ENCODE measurements at places on chromosomes 7 and 10.

GRCh38 chr10:88728107-88728763 is 22.2 kb downstream of the LIPK start:
- DNase-seq, result no peak

GRCh38 chr7:47954231-47954911 is 6.1 kb upstream of the PKD1L1 start:
- no peak for DNase-seq

DNA sequence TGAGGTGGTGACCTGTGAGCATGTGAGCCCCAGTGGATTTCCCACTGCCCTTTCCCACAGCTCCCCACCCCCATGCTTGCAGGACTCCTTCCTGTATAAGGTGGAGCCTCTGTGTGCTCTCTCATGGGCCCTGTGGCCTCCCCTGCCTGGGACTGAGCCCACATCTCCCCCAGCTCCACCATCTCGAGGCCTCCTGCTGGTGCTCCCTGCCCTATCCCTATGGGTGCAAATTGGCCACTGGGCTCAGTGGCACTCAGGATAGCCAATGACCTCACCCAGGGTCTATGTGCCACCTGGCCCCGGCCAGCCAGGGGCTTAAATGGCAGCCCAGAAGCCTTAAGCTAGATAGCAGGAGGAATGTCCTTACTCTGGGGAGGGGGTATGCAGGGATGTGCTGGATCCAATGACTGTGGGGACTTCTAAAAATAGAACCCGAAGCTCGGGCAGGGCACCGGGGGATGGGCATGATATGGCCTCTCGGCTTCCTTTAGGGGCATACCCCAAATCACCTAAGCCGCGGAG is 2.0 kb downstream of the LDB3 start:
- no peak for DNase-seq

- DNase-seq, result no peak
Measured at GRCh38 chr10:13335881-13336280, 12.2 kb downstream of the SEPHS1 start.

- no peak for DNase-seq
Measured at GRCh38 chr10:125565046-125565445, 117.9 kb downstream of the TEX36 start.

GRCh38 chr7:111499027-111499426 is 63.3 kb downstream of the IMMP2L start:
- DNase-seq, result no peak

GRCh38 chr7:18798088-18798906 is 302.7 kb downstream of the HDAC9 start:
- DNase-seq, result no peak

- no peak for DNase-seq
Measured at GRCh38 chr10:17729630-17730029, 22.4 kb upstream of the TMEM236 start.

DNA sequence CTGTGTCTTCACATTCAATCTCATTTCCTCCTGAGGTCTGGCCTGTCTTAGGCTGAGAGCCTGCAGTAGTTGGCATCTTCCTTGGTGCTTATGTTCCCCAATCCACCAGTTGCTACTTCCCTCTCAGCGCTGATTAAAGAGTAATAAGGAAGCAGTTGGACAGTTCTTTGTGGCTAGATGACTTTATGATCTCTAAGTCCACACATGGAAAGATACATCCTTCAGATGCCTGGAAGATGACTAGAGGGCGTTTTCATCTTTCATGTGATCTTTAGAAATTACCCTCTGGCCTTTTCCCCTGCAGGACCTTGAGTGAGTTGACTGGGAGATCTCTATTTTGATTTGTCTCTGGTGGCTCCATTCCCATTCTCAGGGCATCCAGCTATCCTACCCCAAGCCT is 204.5 kb downstream of the GRM3 start:
- DNase-seq, result no peak

- no peak for DNase-seq
Measured at GRCh38 chr10:75422913-75423312, 8.5 kb upstream of the LRMDA start.

- DNase-seq, result no peak
Measured at GRCh38 chr10:16942381-16943078, 125.3 kb upstream of the RSU1 start.

DNA sequence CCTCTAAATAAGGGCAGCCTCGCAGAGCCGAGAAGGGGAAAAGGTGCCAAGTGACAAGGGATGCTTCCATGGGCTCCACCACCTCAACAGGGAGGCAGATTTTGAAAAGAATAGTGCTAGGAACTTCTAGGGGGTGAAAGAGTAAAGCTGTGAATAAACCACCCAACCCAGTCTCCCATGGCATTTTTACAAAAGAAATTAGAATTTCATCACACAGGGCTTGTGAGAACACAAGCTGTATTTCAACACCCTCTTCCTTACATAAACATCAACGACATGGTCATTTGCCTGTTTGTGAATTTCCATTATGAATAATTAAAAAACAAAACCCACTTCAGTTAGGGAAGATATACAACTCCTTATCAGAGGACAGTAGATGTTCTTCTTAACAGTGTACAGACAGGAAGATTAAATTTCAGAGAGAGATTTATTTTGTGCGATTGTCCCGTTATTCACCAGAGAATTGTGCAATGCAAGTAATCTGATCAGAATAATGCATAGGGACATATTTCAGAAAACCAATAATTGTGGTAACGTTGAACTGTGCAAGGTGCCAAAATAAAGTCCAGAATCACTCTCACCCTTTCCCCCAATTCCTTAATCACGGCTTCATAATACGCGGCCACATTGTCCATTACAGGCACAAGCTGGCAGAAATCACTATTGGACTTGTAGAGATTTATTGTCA is 207.8 kb upstream of the MGMT start:
- no peak for DNase-seq

- no peak for DNase-seq
Measured at GRCh38 chr10:29057822-29058331, 231.0 kb upstream of the LYZL1 start.

DNA sequence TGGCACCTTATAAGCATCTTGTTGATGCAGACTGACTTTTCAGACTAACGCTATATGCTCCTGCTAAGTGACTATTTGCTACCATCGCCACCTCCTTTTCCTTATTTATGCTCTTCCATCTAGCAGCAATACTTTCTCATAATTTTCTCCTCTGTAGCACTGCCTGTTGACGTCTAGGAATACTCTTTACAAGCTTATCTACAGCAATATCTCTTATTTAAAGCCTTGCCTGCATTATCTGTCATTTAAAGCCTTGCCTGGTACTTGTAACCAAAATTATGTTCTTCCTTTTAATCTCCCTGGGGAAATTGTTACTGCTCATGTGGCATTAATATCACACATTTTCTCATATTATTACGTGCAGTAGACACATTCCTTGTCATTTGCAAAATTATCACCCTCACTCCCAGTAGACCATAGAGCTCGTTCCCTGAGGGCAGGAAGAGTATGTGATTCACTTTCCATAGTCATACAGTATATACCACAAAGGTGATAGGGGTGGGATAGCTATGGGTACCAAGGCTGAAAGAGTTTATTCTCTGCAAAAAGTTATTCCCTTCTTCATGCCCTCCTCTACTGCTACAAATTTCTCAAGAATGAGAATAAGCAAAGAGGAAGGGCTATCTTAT is 359.7 kb upstream of the PCDH15 start:
- no peak for DNase-seq

DNA sequence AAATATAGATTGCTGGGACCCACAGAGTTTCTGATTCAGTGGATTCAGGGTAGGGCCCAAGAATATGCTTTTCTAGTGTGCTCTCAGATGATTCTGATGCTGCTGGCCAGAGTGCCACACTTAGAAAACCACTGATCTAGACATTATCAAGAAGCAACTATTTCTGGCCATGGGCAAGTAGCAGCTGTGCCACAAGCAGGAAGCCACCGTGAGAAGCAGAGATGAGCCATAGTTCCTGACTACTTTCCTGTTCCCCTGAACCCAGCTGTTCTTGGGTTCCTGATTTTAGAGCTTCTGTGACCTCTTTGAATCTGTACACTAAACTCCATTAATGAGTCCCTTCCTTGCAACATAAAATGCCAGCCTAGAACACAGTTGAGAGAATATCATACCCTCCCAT is 38.1 kb upstream of the PIK3AP1 start:
- no peak for DNase-seq

GRCh38 chr10:117429643-117430265 is 54.5 kb upstream of the PDZD8 start:
- no peak for DNase-seq

- DNase-seq, result no peak
Measured at GRCh38 chr7:90988516-90988915, 275.7 kb upstream of the FZD1 start.

GRCh38 chr7:130875265-130875741 is 141.3 kb upstream of the KLF14 start:
- DNase-seq, result no peak

- DNase-seq, result no peak
Measured at GRCh38 chr10:113093188-113094113, 143.4 kb downstream of the TCF7L2 start.

DNA sequence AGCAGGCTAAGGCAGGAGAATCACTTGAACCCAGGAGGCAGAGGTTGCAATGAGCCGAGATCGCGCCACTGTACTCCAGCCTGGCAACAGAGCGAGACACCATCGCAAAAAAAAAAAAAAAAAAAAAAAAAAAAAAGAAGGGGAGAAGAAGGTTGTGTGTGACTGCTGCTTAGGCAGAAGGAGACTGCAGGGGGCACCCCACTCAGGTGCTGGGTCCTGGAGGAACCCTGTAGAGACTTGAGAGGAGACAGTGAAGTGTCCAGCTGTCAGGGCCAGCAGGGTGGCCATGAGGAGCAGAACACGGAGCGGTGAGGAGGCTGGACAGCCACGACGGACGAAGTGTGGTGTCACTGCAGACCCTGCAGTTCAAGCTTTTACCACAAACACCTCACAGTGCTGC is 99.0 kb upstream of the NMT2 start:
- no peak for DNase-seq

GRCh38 chr7:150428671-150429451 is 21.6 kb upstream of the GIMAP8 start:
- no peak for DNase-seq

GRCh38 chr7:100348805-100349204 is 9.1 kb upstream of the PILRB start:
- DNase-seq, result no peak

GRCh38 chr7:34060196-34060947 is 155.0 kb downstream of the BMPER start:
- no peak for DNase-seq

DNA sequence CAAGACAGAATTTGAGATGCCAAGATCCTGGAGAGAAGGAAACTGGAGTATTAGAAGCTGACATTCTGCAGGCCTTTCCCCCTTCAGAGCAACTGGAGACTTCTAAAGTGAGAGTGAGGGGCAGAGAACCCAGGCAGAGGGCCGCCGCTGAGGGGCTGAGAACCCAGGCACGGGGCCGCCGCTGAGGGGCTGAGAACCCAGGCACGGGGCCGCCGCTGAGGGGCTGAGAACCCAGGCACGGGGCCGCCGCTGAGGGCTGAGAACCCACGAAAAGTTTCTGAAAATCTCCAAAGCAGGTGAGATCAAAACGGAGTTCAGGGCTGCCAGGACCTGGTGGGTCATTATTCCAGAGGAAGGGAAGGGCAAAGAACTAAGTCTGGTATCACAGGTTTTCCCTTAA is 126.2 kb downstream of the DLG5 start:
- no peak for DNase-seq

GRCh38 chr10:100184840-100185239 is 989 bp downstream of the ERLIN1 start:
- DNase-seq, result no peak

DNA sequence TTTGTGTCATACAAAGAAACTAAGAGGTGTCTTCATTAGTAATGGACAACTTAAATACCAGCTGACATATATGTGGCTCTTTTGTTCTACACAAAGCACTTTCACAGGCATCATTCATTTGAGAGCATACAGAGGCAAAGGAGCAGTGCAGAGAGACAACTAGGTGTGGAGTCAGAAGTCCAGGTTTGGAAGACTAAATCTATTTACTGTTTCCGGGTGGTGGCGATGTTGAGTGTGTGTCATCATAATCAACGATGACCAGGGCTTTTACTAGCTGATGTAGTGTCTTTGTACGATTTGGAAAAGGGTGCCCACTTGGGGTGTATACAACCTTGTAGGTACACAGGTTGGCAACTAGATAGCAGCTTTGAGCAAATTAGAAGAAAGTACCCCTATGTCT is 195.5 kb upstream of the CCDC6 start:
- no peak for DNase-seq

DNA sequence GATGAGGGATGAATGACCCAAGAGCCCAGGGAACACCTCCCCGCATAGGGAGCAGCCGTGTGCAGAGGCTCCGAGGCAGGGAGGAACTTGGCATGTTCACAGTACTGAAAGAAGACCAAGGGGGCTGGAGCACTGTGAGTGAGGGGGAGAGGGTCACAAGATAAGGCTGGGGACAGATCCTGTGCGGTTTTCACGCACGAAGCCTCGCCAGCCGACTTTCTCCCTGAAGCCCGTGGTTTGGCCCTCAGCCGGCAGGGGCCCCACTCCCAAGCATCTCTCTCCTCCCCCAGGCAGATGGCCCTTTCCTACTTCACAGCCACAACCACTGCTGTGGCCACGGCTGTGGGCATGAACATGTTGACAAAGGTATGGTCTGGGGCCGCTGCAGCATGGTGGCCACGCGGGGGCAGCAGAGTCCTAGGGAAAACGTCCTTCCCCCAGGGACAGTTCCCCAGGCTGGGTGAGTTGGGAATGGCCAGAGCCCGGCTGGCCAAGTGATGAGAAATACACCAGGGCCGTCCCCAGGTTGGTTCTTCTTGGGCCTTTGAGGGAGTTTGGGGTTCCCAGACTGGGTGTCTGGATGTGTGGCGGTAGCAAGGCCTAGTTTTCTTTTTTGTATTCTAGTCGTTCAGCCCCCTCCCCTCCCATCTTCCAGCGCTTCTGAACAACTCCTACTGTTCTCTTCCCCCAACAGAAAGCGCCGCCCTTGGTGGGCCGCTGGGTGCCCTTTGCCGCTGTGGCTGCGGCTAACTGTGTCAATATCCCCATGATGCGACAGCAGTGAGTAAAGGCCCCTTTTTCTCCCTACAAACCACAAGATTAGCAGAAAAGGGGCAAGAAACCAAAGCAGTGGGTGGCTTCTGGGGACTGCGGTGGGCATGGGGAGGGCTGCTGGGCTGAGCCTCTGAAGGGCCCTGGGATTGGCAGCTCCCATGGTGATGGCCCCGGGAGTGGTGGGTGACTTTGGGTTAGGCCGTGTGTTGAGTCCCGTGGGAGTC is 14.4 kb upstream of the WBP1L start:
- peak; percentile 34 for DNase-seq

GRCh38 chr7:21256310-21256877 is 171.5 kb upstream of the SP4 start:
- DNase-seq, result no peak

DNA sequence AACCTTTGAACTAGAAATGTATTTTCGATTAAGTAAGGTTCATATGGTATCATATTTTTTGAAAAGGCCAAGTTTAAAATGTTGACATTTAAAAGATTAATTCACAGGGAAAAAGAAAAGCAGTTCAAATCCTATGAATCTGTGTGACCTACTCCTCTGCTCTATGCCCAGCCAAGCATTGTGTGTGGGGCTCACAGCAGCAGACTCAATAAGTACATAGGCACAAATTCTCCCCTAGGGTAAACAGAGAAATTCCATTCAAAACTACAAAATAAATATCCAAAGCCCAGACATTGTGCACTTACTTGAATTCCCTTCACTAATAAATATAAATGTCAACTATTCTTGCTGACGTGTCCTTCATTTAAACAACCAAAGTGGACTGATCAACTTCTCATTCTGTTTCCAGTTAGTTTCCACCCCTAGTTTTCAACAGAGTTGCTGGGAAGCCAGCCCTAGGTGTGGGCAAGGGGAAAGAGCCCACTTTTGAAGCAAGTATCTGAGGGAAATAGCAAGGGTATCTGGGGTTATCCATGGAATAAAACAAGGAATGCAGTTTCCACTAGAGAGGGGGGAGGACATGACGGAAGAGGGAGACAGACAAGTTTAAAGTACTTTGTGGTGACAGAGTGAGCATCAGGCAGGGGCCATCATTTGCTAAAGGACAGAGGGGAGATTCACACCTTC is 533.3 kb downstream of the SORCS1 start:
- no peak for DNase-seq
